Coronary artery (tissue), 2 donors: ENCODE measurements at places on chromosomes 4 and X.

- DNase-seq = no peak
Measured at GRCh38 chr4:94757192-94758140, at the start of gene BMPR1B. Gene BMPR1B, plus strand, starts transcription at chr4:94757955. Its CDS starts 346,470 bp downstream, at chr4:95104425.

DNA sequence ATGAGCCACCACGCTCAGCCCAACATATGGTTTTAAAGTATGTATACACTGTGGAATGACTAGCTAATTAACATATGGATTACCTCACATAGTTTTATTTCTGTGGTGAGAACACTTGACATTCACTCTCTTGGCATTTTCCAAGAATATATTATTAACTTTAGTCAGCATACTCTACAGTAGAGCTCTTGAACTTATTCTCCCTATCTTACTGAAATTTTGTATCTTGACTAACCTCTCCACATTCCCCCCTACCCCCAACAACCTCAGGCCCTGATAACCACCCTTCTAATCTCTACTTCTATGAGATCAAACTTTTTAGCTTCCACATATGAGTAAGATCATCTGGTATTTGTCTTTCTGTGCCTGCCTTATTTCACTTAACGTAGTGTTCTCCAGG lies 38.6 kb upstream of the AGA start:
- DNase-seq = no peak

GRCh38 chrX:2962381-2962780 lies 33.2 kb upstream of the ARSD start:
- no peak for DNase-seq

GRCh38 chr4:130028552-130028951 lies 932.6 kb downstream of the C4orf33 start:
- DNase-seq = no peak

GRCh38 chrX:38718311-38718710 lies 82.9 kb upstream of the MID1IP1 start:
- DNase-seq = no peak

GRCh38 chr4:176451443-176451842 lies 131.7 kb downstream of the SPCS3 start:
- DNase-seq = no peak

DNA sequence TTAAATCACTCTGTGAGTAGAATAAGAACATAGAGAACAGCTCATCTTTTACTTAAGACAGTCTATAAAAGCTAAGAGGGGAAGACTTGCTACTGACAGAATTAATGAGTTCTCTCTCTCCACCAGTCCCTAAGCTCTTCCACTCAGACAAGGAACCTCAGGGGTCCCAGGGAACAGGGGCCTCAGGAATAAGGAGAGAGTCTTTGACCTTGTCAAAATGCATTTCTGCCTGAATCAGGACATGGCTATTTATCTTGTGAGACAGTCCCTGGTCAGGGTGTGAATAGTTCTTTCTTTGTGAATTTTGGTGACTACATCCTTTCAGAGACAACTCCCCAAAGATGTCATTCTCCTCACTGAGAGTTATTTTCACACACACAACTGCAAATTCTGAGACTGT lies 218.7 kb upstream of the HS3ST1 start:
- no peak for DNase-seq

DNA sequence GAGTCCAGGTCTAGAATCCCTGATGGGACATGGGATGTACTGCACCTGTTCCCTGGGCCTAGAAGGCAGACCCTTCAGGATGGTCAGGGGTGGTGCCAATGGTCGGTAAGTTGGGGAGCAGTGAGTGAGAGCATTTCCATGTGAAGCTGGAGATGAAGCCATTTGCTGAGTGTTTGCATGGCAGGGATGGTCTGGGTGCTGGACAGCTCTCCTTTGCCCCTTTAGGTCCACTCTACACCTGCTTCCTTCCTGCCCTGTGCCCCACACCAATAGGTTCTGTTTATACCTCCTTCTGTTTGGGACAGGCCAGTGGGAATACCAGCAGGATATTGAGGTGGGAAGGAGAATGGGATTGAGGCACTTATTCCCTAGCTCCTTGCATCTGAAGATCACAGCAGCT lies 181.3 kb downstream of the STK32B start:
- no peak for DNase-seq

DNA sequence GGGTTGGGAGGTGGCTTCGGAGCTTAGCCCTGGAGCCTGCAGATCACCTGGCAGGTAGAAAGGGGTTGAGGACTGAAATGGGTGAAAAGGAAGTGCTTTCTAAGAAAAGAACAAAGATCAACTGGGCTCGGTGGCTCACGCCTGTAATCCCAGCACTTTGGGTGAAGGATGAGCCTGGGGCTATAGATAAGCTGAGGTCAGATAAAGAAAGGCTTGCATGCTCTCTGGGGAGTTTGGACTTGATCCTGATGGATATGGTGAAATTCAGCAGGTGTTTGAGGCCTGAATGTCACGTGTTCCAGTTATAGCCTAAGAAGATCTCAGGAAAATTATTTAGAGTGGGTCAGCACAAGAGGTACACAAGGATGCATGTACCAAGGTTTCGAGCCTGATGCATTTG lies 40.8 kb downstream of the SLC34A2 start:
- DNase-seq = no peak

DNA sequence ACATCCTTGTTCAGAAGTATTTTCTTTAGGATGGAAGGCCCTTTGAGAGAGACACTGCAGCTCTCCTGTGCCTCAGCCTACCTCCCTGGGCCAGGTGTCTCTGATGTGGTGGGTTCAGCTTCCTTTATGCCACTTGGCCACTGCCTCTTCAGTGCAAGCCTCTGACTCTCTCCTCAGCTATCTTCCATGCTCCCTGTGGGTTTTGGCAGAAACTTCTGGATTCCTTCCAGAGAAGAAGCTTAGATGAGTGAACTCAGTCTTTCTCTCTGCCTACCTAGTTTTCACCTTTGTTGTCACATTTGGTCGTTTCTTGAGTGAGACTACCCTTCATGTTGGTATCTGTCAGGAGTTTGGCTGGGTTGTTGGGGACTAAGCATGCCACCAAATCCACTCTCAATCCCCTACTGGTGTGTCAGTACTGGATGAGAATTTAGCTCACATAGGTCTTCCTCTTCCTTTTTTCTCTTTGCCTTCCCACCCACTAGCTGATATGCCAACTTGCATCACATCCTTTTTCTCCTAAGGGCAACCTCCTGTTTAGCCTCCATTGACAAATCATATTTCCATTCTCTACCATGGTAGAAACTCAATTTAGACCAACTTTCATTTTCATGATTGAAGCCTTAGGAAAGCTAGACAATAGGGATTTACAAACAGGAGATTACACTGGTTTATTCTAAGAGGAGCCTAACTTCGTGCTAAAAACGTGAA lies 32.0 kb downstream of the IL15 start:
- no peak for DNase-seq

- no peak for DNase-seq
Measured at GRCh38 chr4:95068818-95069478, 311.2 kb downstream of the BMPR1B start.

- no peak for DNase-seq
Measured at GRCh38 chr4:6693231-6694176, at the start of gene S100P. Gene S100P, plus strand, starts transcription at chr4:6693878. Its CDS starts 55 bp downstream, at chr4:6693933.
